CD8-positive, alpha-beta memory T cell (primary cell): ENCODE measurements at places on chromosomes 12 and 14.

- no peak for DNase-seq
These were observed 9.9 kb downstream of the ITGB7 start for GRCh38 chr12:53197011-53197640.

DNA sequence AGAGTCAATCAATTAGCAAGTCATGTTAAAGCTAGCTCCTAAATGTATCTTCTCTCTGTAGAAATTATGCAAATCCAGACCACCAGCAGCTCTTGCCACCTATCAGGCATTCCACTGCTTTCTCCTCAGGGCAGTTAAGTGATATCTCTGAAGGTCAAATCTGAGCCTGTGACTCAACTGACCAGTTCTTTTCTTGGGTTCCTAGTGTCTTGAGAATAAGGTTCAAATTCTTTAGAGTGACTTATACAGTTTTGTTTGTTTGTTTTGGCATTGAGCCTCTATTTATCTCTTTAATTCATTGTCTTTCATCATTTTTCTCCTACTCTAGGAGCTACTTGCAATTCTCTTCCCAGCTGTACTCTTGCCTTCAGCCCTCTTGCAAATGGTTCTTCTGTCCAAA, 2.5 kb upstream of the LRIG3 start:
- no peak for DNase-seq

- DNase-seq: no peak
These were observed 5.6 kb downstream of the ATP5MC2 start for GRCh38 chr12:53670308-53670707.

GRCh38 chr12:38162013-38162412, 154.6 kb upstream of the ALG10B start:
- DNase-seq: no peak

GRCh38 chr12:52739963-52740362, 36.6 kb upstream of the KRT77 start:
- no peak for DNase-seq

DNA sequence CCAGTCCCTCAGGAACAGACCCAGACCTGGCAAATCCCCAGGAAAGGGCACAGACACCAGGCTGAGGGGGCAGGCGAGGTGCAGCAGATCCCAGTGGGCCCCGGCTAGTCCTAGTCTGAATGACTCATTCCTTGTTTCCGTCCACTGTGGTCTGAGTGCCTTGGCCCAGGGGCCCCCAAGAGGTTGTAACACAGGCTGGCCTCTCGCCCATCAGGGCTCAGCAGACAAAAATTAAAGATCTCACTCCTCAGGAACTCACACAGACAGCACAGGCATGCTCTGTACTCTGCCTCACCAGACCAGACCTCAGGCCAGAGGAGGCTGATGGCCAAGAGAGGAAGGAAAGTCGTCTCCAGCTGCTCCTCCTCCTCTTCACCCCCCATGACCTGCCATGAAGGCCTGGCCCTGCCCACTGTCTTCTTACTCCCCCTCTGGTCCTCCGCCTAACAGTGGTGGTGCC, 7.7 kb upstream of the LTBP2 start:
- no peak for DNase-seq

DNA sequence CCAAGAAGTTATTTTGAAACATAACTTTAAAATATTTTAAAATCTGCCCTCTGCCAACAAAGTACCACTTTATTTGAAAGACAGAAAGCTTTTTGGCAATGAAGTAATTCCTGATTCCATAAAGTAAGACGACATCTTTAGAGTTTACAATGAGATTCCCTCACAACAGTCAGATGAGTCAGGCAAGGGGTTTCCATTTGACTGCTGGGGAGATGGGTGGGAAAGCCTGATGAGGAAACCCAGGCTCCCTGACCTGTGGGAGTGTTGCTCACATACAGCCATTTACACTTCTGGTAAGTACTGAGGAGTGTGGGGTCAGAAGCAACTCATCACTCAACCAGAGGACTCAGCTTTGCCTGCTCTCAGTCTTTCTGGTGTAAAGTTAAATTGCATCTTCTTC, 10.2 kb downstream of the KITLG start:
- no peak for DNase-seq

- DNase-seq: no peak
These were observed 659.4 kb downstream of the BCL11B start for GRCh38 chr14:98612434-98613200.

DNA sequence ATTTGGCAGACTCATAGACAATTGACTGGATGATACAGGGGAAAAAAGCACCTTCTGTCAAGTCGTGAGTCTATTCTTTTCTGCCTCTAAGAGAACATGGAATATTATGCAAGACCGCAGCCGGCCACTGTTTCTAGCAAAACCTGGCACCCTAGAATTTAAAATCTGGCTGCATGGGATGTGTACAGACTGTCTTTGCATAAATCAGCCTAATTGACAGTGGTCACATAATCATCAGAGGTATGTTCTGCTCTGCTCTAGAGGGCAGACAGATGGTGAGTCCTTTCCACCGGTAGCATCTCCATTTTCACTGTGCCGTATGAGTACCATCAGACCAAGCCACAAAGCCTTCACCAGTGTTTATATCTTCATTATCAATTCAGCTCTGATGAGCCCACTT, 80.6 kb downstream of the KCNK10 start:
- DNase-seq: no peak

- DNase-seq: no peak
These were observed 58.9 kb upstream of the SRSF5 start for GRCh38 chr14:69708049-69708448.

GRCh38 chr14:80545935-80546854, 334.9 kb upstream of the DIO2 start:
- DNase-seq: no peak

DNA sequence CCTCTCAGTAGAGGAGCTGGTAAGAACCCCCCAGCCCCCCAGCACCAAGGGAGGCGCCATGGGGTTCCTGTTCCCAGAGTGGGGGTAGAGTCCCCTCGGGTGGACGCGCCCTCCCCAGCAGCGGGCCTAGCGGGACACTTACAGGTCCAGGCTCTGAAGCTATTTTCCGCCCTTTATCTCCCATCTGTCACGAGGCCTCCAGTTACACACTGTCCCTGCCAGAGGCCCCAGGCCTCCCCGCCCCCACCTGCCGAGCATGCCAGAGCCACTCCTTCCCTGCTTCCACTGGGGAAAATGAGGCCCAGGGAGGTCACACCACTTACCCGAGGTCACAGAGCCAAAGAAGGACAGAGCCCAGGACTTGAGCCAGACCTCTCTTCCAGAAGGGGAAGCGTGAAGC, 3.1 kb downstream of the C14orf180 start:
- no peak for DNase-seq

- DNase-seq: no peak
These were observed 9.2 kb downstream of the SOS2 start for GRCh38 chr14:50222055-50222613.

DNA sequence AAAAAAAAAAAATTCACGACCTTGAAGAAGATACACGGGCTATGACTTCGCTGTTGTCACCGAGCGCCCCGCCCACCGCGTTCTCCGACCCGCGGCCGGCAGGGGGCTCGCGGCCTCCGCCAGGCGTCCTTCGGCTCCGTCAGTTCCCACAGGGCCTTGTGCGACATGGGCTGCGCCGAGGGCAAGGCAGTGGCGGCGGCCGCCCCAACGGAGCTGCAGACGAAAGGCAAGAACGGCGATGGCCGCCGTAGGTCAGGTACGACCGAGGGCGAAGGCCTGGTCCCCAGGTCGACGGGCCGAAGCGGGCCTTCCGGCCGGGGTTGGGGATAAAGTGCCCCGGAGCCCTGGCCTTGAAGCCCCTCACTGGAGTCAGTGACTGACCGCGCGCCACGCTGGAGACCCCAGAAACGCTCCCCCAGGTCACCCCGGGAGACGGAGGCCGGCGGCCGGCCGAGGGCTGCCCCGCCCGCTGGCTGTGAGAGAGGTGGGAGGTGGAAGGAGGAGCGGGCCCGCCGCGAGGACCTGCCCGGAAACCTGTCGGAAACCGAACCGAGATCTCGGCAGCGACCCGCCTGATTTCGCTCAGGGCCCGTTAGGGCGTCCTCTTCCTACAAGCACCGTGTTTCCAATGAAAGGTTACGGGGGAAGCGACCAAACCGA, at the start of gene TXNRD1:
Gene TXNRD1 (plus strand): TSS at position 142 of the 660 bp plus-strand sequence. CDS start 24 bp downstream, at position 166.
- DNase-seq: peak; percentile 72

GRCh38 chr12:1020389-1020788, 29.4 kb downstream of the ERC1 start:
- DNase-seq: no peak

DNA sequence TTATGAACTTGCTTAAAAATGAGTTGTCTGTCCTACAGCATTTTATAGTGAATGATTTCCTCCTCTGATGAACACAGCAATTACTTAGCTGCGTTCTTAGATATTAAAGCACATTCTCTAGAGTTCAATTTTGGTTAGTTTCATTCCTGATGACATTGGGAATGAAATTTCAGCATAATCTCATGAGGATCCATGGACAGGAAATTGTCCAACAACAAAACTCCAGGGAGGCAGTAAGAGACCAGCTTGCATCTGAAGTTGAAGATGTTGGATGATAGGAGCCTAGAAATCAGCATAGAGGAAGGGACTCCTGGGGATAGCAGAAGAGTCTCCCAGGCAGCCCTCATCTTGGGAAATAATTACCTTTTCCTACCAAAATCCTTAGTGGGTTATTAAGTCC, 128.7 kb upstream of the RAP1B start:
- no peak for DNase-seq

DNA sequence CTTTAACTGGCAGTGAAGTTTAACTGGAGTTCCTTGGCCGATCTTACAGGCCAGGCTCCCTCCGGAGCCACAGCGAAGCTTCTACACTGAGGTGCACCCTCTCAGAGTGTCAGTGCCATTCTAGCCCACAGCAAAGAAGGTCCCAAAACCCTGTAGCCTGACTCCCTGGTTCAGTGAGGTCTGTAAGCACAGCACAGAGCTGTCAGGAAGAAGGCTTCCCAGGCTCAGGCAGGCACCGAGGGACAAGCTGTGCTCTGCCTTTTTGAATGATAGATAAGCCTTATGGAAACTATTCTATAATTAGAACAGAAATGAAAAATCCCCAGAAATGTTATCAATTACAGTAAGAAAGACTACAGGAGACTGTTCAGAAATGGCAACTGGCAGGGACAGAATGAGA, 40.2 kb downstream of the MOK start:
- no peak for DNase-seq

DNA sequence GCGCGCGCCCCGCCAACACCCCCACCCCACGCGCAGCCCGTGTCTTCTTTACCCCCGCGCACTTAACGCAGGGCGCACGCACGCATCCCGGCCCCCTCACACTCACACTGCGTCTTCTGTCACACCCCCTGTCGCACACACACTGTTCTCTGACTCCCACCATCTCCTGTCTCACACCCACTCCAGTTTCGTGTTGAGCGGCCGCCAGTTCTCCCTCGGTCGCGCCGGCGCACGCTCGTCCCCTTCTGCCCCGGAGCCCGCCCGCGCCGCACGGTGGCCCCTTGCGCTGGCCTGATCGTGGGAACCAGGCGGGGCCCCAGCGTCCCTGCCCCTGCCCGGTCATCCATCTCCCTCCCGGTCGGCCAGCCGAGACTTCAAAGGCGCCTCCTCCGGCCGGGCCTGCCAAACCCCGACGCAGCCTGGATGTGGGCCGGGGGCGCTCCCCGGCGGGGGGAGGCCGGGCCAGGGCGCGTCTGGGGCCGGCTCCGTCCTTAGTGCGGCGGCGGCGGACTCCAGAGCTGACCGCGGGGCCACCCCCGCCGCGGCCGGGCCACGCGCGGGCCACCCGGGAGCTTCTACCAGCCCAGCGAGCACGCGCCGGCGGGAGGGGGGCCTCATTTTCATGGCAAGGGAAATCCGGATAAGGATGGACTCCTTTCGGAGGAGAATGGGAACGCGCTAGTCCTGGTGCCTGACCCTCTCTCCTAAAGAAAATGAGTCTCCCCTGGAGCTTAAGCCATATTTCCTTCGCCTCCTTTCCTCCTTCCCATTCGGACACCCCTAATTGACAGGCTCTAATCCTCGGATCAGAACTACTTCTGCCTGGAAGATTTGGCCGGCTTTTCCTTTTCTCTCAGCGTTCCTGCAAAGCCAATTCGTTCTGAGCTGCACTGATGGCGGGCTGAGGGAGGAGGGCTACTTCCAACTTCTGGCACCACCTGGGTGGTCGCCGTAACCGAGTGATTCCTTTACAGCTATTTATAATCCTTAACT, 82.0 kb upstream of the HMGA2 start:
- peak; percentile 3 for DNase-seq

GRCh38 chr14:23727566-23728335, 91.6 kb downstream of the DHRS2 start:
- no peak for DNase-seq

- DNase-seq: no peak
These were observed 26.1 kb upstream of the FOXN3 start for GRCh38 chr14:89443042-89443629.

DNA sequence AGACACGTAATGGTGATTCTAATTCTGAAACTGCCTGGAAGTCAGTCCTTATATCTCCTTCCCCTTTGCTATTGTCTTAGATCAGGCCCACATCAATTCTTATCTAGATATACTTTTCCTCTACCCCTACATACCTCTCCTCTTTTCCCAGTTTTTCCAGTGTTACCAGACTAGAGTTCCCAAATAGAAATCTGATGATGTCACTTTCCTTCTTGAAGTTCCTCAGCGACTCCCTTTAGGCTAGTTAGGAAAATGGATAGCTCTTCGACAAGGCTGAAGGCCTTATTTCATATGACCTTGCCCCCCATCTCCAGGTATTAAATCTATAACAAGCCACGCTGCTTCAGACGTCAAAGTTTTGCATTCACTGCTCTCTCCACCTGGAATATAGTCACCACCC, 201.1 kb upstream of the ATP2B1 start:
- DNase-seq: no peak

GRCh38 chr12:108570743-108571608, 8.6 kb downstream of the ISCU start:
- no peak for DNase-seq

- DNase-seq: no peak
These were observed 13.8 kb upstream of the CPNE8 start for GRCh38 chr12:38919191-38919590.

GRCh38 chr12:42360747-42361403, 34.9 kb downstream of the PPHLN1 start:
- no peak for DNase-seq

DNA sequence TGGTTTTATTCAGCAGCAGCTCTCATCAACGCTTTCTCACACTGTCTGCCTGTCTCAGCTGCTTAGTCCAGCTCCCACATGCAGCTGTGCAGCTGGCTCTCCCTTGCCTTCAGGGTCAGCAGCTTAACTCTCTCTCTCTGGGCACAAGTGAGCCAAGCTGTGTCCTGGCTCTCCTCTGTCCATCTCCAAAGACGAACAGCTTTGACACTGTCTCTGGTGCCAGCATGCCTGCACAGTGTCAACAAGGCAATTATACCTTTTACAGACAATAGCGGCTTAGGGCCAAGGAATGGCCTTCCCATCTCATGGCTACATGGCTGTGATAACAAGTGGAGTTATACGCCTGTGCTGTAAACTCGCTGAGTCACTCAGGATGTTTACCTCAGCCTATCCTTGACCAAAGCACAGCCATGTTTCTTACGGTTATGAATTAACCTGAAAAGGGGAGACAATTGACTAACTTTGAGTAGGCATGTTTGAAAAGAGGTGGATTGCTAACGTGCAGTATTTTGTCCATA, 38.4 kb upstream of the MANSC4 start:
- DNase-seq: no peak

GRCh38 chr12:52542785-52543318, 10.1 kb downstream of the KRT71 start:
- no peak for DNase-seq
